Activated CD4-positive, alpha-beta T cell treated with anti-CD3 and anti-CD28 coated beads for 24 hours (primary cell): ENCODE measurements at places on chromosomes 1 and 21.

- no peak for DNase-seq
These were observed 1.1 kb downstream of the DFFB start for GRCh38 chr1:3858231-3858981.

DNA sequence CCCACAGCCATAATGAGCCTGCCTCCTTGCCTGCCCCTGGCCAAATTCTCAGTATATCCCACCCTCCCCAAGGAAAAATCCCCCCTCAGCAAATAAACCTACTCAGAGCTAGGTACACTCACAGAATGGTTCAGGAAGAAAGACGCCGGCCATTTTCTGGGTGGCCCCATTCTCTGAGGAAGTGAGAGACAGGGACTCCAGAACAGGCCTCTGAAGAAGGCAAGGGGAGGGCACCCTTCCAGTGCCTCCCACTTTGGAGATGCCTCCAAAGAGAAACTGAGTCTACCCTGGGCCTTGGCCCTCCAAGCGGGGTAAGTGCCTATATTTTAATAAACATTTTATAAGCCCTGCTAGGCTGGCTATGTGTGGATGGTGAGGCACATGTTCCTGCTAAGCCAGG, 2.3 kb downstream of the PACC1 start:
- DNase-seq, result no peak

GRCh38 chr1:40944326-40944725, 35.2 kb upstream of the CTPS1 start:
- DNase-seq, result no peak

DNA sequence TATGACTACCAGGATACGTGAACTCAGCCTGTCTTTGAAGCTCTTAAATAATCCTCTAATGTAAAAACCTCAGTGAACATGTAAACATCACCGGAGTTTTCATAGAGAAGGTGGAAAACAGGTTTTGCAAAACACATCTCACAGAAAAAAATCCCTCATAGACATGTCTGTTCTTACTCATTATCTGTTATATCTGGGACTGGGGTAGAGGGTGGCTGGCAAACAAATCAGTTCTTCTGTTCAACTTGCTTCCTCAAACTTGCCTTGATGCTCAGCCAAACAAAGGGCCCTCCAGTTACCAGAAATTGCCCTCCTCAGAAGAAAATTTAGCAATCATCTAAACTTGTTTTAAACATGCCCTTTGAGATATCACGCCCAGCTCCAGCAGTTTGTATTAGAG, 66.1 kb upstream of the CXADR start:
- DNase-seq, result no peak

DNA sequence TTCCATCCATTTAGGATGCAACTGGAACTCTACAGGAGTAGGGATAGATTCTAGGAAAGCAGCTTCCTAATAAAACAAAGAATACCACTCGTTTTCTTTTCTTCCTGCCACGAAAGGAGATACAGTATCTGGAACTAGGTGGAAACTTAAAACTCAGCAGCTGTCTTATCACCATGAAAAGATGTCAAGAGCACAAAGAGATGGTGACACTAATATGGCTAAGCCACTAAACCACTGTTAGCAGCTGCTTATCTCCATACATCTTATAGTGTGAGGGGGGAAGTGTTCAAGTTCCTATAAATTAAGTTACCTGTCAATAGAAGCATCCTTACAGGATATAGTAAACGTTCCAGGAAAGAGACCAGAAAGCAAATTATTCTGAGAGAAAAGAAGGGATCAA, 162.5 kb downstream of the TYW3 start:
- DNase-seq, result no peak
